NCI-H1694 (cell line): ENCODE measurements at places on chromosomes 16 and 17.

GRCh38 chr17:8859804-8860430 is 7.6 kb downstream of the PIK3R6 start:
- no peak for DNase-seq

DNA sequence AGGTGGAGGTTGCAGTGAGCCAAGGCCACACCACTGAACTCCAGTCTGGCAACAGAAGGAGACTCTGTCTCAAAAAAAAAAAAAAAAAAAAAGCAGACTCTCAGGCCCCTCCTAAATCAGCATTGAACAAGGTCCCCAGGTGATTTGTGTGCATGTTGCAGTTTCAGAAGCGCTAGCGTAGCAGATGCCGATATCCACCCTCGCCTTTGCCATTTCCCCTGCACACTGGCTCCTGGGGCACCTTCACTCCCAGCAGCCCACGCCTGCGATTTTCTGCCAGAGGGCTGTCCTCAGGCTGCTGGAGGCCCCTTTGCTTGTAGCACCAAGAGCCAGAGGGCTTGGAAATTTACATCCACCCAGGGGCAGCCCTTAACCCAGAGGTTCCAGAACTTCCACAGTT is 95.6 kb downstream of the WSCD1 start:
- DNase-seq: no peak

DNA sequence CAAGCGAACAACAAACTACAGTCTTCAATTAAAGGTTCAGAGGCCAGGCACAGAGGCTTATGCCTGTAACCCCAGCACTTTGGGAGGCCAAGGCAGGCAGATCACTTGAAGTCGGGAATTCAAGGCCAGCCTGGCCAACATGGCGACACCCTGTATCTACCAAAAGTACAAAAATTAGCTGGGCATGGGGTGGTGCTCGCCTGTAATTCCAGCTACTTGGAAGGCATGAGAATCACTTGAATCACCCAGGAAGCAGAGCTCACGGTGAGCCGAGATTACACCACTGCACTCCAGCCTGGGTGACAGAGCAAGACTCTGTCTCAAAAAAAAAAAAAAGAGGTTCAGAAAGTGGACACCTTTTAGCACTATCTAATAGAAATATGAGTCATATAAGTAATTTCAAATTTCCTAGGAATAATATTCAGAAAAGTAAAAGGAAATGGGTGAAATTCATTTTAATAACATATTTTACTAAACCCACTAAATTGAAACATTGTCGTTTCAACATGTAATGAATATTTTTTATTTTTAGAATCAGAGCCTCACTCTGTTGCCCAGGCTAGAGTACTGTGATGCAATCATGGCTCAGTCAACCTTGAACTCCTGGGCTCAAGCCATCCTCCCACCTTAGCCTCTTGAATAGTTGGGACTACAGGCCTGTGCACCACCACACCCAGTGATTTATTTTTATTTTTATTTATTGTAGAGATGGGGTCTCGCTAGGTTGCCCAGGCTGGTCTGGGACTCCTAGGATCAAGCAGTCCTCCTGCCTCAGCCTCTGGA is 15.2 kb upstream of the MARCHF10 start:
- no peak for DNase-seq

- DNase-seq: no peak
Observed at GRCh38 chr17:41962111-41962510, 4.5 kb upstream of the CNP start.
